ENCODE measurements at places on chromosomes 16 and 17.

DNA sequence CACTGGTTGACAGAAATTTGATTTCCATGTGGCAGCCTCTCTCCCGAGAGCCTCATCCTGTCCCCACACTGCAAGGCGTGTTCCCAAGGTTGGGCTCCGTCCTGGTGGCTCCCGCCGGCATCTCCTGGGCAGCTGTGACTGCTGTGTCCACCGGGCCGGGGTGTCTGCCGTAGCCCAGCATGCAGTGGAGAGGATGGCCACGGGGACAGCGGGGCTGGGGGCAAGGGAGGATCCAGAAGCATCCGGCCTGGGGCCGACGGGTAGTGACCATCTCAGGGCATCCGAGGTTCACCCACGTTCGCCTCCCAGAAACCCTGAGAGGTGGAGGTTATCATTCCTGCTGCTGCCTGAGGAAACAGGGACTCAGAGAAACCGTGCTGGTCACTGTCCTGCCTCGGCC is 7.3 kb upstream of the RAB40B start:
- DNase-seq, result no peak

DNA sequence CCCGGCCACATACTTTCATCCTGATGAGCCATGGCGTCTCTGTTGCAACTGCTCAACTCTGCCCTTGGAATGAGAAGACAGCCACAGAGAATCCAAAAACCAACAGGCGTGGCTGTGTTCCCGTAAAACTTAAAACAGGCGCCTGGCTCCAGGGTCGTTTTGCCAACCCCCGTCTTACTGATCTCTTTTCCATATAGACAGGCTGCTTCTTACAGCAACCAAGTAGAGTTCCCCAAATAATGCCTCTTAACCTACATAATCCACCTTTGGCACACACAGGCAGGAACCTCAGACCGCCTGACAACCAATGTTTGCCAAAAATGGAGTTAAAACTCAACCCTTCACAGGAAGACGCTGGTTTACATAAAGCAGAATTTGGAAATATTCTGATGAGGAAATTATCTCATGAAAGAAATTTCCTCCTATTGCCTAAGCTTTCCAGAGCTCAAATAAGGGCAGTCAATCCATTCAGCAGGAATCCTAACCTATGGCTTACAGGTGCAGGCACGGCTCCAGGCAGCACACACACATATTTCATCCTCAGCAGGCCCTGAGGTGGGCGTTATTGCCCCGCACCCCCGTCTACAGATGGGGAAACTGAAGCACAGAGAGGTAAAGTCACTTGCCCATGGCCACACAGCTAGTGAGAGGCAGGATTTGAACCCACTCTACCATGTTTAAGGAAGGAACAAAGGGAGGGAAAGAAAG is 35.8 kb downstream of the LITAF start:
- no peak for DNase-seq

- no peak for DNase-seq
These were observed 27.4 kb upstream of the ADORA2B start for GRCh38 chr17:15917438-15918027.

DNA sequence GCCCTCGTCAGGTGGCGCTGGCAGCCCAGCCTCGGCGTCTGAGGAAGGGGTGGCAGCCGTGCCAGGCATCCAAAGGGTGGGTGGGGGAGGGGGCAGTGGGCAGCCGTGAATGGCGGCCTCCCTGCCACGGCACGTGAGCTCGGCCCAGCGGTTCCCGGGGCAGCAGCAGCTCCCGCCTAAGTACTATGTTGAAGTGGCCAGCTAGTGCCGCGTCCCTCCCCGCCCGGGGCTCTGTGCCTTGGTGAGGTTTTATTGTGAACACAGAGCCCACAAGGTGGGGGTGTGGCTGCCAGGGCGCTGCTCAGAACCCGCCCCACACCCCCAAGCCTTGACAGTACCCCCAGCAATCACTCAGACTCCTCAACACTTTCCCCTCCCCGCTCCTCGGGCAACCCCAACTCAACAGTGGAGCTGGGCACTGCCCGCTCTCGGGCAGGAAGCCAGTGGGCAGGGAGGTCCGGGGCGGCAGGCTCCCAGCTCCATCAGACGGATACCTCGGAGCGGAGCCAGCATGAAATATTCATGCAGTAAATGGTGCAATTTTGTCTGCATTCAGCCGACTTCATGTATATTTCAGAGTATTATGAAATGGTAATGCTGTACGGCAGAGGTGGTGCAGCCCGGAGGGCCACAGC is 80.4 kb downstream of the ENGASE start:
- DNase-seq, result no peak

DNA sequence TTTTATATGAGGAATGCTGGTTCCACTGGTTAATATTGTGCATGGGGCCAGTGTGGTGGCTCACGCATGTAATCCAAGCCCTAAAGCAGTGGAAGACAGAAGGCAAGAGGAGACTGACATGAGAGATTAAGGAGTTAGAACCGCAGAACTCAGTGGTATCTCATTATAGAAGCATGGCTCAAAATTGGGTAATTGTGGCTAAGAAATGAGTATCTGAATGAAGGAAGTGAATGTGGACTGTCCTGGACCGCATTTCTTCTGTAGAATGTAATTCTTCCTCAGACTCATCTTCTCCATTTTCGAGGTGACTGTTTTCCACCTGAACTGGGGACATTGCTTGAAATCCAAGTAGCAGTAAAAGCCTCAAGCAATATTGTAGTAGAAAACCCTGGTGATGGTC is 42.6 kb upstream of the CDR2 start:
- no peak for DNase-seq

DNA sequence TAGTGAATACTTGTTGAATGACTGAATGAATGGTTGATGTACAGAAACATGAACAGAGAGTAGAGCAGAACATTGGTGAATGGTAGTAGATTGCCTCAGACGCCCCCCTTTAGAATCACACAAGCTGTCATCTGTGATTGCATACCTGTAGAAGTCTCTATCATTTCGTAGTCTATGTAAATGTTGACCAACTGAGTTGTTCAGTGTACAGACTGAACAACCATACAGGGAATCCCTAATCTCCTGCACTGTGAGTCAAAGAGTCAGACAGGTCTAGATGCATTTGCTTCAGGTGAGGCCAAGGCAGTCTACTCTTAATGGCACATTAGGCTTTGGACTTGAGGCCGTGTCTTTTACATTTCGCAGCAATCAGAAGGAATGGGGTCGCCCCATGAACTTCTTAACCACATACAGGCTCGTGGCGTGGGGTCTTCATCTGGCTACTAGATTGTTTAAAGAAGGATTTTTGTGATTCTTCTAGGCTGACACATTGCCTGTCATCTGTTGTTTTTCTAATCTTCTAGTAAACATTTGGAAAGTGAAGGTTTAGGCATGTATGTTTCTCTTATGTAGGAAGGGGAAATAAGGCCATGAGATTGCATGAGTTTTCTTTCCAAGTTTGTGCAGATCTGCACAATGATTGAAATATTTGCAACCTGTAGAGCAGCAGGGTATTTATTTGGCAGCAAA is 157.4 kb downstream of the WWOX start:
- DNase-seq, result no peak

DNA sequence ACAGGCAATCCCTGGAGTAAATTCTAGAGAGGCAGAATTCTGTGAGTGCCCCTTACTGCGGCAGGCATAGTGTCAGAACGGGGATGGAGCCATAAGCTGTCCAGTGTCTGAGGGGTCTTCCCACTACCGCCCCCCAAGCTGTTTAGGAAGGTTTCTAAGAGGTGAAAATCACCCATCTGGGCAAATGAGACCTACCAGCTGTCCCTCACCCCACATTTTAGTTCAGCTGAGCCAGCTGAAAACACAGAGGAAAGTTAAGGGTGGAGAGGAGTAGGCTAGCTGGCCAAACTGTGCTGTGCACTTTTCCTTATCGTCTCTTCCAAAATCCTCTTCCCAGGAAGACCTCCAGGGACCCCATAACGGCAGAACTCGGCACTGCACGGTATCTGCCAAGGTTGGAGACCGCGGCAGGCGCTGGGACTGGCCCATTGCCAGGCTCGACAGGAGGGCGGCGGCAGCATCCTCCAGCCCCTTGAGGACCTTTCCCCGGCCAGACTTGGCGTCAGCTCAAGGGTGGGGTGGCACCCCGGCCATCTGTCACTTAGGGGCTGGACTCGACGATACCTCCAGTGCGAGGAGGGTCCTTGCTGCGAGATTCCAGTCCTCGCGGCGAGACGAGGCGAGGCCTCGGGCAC is 955 bp downstream of the ACLY start:
- DNase-seq, result no peak

DNA sequence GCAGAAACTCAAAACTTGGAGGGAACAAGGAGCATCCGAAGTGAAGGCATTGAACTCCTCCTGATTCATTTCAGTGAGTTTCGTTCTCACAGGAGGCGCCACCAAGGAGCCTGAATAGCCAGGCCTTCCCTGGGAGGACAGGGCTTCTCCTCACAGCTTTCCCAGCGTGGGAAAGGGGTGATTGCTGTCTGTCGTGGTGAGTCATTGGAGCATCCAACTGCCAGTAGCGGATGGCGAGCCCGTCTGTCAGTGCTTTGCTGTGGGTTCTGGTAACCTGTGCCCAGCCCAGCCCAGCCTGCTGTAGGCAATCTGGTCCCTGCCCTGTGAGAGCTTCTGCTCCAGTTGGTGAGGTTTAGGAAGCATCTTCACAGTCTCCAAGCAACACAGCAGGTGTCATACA is 28.3 kb downstream of the PLCD3 start:
- no peak for DNase-seq

Data from AG09319 (cell line).